ENCODE measurements at places on chromosomes 2 and 18.

GRCh38 chr2:240645346-240645745 is 20.1 kb downstream of the GPR35 start:
- DNase-seq = no peak

DNA sequence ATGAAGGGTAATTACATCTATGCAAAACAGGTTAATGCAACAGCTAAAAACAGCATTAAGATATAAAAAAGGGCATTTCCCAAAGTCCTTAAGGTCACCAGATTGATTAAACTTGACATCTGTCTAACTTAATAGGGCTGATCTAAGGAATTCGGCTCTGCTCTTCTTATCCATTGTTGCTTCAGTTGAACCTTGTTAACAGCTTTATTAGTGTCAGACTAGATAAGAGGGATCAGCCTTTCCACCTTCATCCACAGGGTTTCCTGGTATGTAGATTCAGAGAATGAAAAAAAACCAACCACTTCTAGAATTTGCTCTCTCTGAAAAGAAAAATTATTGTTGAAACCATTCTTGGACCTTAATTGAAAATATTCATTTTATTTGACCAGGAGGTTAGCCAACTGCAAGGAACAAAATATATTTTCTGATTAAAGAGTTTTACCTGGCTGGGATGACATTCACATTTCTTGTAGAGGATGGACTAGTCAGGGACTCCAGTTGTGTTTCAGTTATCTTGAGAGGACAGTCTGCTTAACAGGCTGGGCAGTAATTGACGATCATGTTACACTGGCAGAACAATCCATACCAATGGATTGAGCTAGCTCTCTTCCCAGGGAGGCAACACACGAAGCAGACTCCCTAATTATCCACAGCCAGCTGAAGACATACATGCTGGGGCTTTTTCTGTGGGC is 357.4 kb upstream of the ACVR2A start:
- DNase-seq = no peak

DNA sequence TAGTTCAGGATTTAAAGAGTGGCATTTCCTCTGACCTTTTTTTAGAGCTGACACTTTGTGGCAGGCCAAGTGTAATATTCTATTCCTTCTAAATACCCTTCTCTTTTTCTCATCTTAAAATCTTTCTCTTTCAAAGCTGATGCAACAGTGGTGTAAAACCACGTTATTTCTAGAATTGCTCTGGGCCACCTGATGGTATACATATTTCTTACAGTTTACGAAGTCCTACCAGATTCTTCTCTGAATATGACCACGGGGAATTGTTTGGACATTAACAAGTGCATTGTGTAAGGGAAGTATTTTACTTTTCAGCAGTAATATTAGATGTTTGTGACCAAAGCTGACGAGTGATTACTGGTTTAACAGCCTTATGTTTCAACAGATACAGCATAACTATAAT is 109.9 kb downstream of the PTPRM start:
- DNase-seq = no peak

- no peak for DNase-seq
Observed at GRCh38 chr2:181697126-181697525, 16.8 kb upstream of the NEUROD1 start.

GRCh38 chr18:40868110-40868858 is 1086.8 kb upstream of the PIK3C3 start:
- no peak for DNase-seq

DNA sequence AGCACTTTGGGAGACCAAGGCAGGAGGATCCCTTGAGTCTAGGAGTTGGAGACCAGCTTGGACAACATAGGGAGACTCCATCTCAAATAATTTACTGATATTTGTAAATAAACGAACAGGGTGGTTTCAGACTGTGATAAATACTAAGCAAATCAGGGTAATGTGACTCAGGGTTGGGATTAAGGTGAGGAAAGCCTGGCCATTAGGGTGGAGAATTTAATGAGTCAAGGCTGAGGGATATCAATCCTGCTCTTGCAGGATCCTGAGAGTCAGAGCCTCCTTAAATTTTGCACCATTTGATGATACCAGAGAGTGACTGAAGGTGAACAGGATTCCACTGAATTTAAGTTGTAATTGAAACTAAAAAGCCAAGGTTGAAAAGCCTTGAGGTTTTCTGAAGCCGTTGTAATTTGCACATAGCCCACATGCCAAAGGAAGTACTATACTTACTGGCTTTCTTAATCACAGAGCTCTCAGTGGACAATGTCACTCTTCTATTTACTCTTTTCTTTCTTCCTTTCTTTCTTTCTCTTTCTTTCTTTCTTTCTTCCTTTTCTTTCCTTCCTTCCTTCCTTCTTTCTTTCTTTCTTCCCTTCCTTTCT is 28.6 kb upstream of the AP1S3 start:
- DNase-seq = no peak

DNA sequence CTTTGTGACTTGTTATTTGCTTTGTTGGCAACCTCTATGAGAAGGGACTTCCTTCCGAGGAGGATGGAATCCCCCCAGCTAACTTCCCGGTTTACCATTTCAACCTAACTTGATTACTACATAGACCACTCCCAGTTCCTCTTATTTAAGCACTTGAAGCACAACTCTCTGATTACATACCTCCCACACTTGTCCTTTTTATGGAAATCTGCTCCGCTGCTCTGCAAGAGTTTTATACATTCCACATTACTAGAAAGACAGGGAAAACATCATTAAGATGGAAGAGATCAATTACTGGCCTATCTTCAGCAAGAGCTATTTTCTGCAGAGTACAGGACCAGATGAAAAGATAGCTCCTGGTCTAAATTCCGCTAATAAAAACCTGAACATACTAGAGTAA is 160.0 kb upstream of the PGAP1 start:
- no peak for DNase-seq

GRCh38 chr2:73999881-74000597 is 15.3 kb downstream of the TET3 start:
- DNase-seq = peak; percentile 61

DNA sequence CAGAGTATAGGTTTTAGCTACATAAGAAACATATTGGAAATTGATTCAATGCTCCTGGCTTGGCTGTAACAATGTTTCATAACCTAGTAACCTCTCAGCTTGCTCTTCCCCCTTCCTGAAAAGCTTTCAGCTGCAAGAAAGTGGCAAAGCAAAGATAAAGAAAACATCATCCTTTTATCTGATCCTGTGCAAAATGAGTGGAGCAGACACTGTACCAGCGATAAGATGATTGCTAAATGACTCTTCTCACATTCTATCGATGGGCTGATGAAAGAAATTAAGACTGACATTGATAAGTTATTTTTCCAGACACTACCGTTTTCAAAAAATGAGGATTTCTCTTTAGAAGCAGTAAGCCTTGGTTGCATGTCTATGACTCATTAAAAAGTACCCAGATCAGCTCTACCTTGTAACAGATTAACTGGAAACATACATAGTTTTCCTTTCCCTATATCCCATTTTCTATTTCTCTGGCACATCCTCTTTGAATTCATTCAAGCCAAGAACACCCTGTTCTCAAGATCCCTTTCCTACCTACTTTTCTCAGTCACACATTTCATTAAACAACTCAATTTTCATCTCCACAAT is 87.1 kb upstream of the LYPD1 start:
- DNase-seq = no peak

DNA sequence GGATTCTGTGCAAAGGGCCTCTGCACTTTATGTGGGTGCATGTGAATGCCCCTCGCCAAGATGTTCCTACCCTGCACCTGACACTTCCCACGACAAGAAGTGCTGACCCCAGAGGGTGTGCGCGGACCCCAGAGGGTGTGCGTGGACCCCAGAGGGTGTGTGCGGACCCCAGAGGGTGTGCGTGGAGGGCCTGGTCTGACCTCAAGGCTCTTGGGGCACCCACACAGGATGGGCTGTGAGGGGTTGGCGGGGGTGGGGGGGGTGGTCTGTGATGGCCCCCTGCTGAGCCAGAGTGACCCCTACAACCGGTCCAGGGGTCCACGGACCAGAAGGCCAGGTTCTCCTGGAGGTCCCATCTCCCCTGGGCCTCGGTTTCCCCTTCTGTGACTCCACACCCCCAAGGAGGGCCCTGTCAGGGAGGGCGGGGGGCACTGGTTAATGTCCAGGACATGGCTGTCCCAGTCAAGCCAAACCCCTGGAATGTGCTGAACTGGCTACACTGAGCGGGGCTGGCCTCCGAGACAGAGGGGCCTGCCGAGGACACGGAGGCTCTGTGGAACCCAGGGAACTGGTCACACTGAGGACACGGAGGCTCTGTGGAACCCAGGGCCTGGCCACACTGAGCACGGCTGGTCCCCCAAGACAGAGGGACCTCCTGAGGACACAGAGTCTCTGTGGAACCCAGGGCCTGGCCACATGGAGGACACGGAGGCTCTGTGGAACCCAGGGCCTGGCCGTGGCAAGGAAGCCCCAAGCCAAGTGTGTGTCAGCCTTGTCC is 3.1 kb downstream of the NEU4 start:
- DNase-seq = no peak

GRCh38 chr18:35096677-35097011 is 55.4 kb downstream of the MAPRE2 start:
- no peak for DNase-seq

- DNase-seq = no peak
Observed at GRCh38 chr18:63999871-64000270, 30.0 kb downstream of the SERPINB8 start.

DNA sequence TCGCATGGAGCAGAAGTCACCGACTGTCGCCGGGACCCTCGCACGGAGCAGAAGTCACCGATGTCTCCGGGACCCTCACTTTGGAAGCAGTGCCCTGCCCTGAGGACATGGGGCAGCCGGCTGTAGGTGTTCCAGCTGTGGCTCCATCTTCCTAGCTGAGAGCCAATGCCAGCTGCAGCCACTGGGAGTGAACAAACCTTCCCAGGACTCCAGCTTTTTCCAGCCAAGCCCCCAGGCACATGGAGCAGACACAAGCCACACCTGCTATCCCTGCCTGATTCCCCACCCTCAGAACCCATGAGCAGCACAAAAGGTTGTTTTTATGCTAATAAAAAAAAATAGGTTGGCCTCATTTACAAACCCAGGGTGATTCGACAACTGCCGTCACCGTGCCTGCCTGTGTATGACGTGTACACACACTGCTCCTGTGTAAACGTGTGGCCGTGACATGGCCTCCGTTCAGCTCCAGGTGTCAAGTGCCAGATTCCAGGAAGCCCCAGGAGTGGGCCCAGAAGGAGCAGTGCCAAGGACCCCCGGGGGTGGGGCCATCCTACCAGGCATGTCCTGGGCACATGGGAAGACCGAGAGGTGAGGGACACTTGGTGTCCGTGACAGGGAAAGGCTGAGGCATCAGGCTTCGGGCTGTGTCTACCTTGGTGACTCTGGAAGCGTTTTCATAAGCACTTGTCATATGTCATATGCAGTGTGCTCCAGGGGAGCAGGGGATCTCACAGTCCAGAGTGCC is 91.5 kb downstream of the EIPR1 start:
- no peak for DNase-seq

DNA sequence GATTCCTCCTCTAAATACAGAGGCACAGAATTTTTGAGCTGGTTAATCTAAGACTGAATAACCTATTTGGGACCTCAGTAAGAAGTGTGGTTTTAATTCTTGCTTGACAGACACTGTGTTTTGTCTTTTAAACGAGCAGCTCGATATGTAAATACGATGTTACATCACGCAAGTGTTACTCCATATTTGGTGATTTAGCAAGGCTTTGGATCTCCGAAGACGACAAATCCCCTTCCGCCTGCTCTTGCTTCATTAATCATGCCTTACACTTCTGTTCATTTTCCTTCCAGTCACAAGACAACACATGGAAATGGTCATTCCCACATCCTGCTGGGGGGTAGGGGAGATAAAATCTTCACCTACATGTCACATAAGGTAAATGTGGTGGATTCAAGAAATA is 9.4 kb downstream of the BCL11A start:
- DNase-seq = no peak

DNA sequence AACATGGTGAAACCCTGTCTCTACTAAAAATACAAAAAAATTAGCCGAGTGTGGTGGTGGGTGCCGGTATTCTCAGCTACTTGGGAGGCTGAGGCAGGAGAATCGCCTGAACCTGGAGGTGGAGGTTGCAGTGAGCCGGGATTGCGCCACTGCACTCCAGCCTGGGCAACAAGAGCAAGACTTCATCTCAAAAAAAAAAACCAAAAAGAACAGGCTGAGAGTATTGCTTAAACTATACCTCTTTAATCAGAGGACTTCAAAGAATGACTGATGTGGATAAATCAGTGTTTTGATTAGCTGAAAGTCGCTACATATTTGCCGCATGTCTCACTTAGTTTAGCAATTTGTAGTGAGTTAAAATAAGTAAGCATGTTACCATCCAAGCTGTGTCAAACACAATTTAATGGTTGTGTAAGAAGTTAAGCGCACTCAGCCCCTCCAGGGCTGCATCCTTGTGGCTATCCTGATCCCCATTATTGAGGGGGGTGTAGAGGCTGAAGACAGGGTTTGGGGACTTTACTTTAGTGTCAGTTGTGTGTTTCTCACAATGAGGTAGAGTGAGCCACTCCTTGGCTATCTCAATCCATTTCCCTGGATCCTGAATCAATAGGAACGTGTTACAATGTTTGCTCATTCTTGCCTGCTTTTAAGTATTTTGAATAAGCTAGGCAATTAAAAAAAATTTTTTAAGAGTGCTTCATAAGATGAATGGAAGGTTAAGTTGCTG is 11.0 kb upstream of the FARP2 start:
- no peak for DNase-seq

DNA sequence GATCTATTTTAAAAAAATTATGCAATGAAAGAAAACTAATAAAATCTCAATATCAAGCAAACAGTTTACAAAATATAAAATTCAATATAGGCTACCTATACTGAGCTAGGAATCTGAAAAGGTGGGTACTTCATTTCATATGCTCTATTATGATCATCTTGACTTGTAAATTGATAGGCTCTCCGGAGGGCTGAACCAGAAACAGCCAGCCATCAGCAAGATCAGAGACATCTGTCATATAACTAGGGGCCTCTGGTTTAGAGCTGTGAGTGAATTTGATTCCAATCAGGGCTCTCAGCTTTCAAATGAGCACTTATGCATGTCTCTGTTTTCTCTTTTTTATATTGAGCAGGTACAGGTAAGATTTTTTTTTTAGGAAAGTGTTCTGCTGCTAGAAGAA is 114.2 kb downstream of the SPHKAP start:
- no peak for DNase-seq

- DNase-seq = no peak
Observed at GRCh38 chr18:62576845-62577512, 54.2 kb downstream of the ZCCHC2 start.

GRCh38 chr2:4662161-4662779 is 958.9 kb downstream of the DCDC2C start:
- no peak for DNase-seq

DNA sequence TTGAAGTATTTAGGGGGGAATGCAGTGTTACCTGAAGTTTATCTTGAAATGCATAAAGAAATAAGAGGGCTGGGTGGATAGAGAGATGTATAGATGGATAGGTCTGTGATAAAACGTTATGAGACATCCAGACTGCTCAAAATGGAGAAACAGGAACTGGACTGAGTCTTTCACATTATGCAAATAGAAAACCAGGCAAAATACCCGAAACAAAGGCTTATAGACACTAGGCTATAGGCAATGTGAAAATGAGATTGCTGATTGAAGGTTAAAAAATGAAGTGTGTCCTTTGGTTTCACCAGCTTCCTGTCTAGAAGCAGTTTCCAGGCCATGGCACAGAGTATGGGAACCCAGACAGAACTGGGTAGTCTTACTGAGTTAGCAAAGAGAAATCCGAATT is 24.9 kb upstream of the SLC3A1 start:
- DNase-seq = no peak

GRCh38 chr2:19898592-19899329 is 3.0 kb downstream of the TTC32 start:
- DNase-seq = no peak
